ENCODE measurements at places on chromosomes 2 and 18. TPM values are rescaled to one million over a fixed set of nuclear protein-coding genes. Genes with fewer than 3 reads are reported as not detected.

Gene SF3B6
- total RNA-seq = 89.5 TPM

Gene LYPD1
- 5.5 TPM for total RNA-seq

Gene HRH4
- under 0.01 TPM for total RNA-seq

Gene UGGT1
- 98.4 TPM for total RNA-seq

Gene ALLC
- total RNA-seq = not detected

Gene TCF23
- total RNA-seq = not detected

Gene CETN1
- not detected for total RNA-seq

Gene APLF
- 6.9 TPM for total RNA-seq

Gene VIT
- 0.22 TPM for total RNA-seq

Gene MDH1B
- 0.43 TPM for total RNA-seq

Gene SLC16A14
- 0.29 TPM for total RNA-seq

Gene OSBPL6
- total RNA-seq = 0.22 TPM

Gene IL1RL1
- 0.22 TPM for total RNA-seq

Gene LRRTM4
- total RNA-seq = not detected

Gene AQP12B
- total RNA-seq = not detected

Data from placental pericyte (primary cell).